Liver (tissue), 10 donors: ENCODE measurements at places on chromosomes 12 and 14.

- no peak for DNase-seq
Observed at GRCh38 chr12:20211981-20212421, 156.3 kb upstream of the PDE3A start.

GRCh38 chr12:51449580-51450246 lies 25.1 kb downstream of the SLC4A8 start:
- DNase-seq, result no peak

GRCh38 chr12:6224550-6224949 lies 24.4 kb downstream of the CD9 start:
- DNase-seq, result no peak

GRCh38 chr12:26623136-26623535 lies 209.9 kb downstream of the ITPR2 start:
- no peak for DNase-seq

GRCh38 chr14:101821528-101821927 lies 60.0 kb downstream of the PPP2R5C start:
- DNase-seq, result no peak

- no peak for DNase-seq
Observed at GRCh38 chr12:22169376-22169775, 123.4 kb downstream of the CMAS start.

- DNase-seq, result no peak
Observed at GRCh38 chr12:51827925-51828818, 20.3 kb downstream of the FIGNL2 start.

GRCh38 chr12:86950043-86950442 lies 693.9 kb upstream of the MGAT4C start:
- no peak for DNase-seq

DNA sequence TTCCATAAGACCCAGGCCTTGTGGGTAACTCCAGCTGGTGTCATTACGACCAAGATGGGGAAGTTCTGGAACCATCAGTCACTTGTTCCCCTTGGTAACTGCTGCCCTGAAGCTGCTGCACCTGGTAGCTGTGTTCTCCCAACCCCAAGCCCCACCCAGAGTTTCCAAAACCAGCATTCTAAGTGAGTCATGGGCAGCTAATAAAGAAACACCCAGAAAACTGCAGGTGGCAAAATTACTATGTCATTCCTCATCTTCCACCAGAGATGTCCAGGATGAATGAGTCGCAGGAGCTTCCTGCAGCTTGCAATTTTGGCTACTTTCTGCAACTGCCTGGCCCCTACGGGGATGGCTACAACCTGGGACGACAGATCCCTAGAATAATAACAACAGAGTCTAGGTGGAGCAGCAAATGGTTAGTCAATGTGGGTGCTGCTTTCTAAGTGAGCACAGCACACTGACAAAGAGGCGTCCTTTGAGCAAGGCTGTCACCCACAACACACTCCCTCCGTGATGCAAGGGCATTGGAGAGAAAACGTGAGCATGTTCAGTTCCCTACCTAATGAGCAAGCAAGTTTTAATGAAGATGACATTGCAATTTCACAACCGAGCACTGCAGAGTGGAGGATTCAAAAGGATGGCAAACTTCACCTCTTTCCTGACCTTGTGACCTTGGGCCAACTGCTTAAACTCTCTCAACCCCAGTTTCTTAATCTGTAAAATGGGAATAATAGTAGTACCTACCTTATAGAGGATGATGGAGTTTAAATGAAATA lies 301.4 kb upstream of the NOS1 start:
- no peak for DNase-seq

GRCh38 chr12:106841510-106842302 lies 67.2 kb downstream of the RIC8B start:
- DNase-seq, result no peak

- no peak for DNase-seq
Observed at GRCh38 chr14:23359167-23359626, 5.8 kb downstream of the EFS start.

DNA sequence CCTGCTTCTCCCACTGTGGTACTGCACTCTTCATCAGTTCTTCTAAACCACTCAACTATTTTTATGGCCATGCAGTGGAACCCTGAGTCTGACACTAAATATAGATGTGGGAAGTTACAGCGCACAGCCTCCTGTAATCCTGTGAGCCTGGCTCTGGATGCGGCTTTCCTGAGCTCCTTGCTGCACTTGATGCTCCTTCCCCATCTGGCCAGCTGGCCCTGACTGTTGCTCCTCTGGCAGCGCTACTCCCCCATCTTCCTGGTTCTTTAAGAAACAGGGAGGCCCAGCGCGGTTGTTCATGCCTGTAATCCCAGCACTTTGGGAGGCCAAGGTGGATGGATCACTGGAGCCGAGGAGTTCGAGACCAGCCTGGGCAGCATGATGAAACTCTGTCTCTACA lies 24.6 kb downstream of the IQSEC3 start:
- no peak for DNase-seq

DNA sequence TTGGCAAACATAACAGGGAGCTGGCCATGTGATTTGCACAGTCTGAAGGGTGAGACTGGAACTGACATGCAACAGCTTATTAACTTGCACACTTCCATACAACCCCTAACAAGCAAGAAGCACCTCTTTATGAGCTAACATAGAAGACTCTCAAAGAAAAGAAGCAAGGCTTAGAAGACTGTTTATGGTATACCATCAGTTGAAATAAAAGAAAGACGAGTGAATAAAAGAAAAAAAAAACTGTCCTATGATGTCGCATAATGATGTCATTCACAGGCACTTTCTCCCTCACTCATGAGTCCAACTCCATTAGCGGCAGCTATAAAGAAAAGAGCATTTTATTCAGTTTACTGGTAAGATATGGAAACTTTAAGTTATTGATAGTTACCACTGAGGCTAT lies 3.3 kb upstream of the MDM1 start:
- no peak for DNase-seq

DNA sequence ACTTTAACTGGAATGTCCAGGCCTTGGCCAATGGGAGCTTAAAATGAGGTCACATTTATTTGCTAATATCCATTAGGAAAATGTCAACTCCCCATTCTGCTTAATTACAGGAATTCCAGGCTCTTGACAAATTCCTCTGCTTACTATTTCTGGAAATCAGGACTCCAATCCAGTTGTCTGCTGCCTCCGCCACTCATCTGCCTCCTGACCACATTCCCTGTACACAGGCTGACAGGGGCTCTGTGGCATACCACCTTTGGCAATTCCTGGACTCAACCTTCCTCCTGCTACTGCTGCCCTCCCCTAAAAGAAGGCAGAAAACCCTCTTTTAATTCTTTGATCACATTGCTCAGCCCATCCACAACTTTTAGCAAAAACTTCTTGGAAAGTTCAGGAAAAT lies 37.9 kb downstream of the KICS2 start:
- no peak for DNase-seq

GRCh38 chr14:92573761-92574498 lies 60.3 kb downstream of the RIN3 start:
- no peak for DNase-seq
